ENCODE measurements at places on chromosomes 1 and 21. TPM values are rescaled to one million over a fixed set of nuclear protein-coding genes. Genes with fewer than 3 reads are reported as not detected.

The MTMR11 gene
- total RNA-seq = 0.34 TPM

The CCT8 gene
- total RNA-seq = 218 TPM

The PTGFRN gene
- 222 TPM for total RNA-seq

The CELA2A gene
- total RNA-seq = not detected

The GABRD gene
- total RNA-seq = 0.86 TPM

The CASZ1 gene
- total RNA-seq = 3.2 TPM

The PLA2G2D gene
- total RNA-seq = not detected

The LEFTY2 gene
- not detected for total RNA-seq

The SPRR2G gene
- not detected for total RNA-seq

All from dermis lymphatic vessel endothelial cell (primary cell).